ENCODE measurements at places on chromosomes 7 and 10.

DNA sequence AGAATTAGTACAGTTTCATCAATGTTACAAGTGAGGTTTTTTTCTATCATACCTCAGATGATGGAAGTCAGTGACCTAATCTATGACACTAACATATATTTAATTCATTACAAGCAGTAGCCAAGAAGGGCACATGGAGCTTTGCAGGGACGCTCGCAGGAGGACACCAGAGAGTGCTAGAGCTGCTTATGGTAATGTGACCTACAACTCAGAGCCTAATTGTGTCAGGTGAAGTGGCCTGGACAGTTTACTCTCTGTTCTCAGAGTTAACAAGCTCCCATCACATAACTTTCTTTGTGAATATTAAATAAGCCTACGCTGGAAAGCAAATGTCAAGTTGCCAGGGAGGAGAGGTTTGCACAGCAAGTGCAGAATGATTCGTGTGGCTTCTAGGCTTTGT, 11.6 kb upstream of the CNNM2 start:
- DNase-seq = no peak

GRCh38 chr10:59888781-59889435, 17.4 kb downstream of the CCDC6 start:
- DNase-seq = no peak

- DNase-seq = no peak
These were observed 20.9 kb upstream of the SMC3 start for GRCh38 chr10:110546499-110547110.

DNA sequence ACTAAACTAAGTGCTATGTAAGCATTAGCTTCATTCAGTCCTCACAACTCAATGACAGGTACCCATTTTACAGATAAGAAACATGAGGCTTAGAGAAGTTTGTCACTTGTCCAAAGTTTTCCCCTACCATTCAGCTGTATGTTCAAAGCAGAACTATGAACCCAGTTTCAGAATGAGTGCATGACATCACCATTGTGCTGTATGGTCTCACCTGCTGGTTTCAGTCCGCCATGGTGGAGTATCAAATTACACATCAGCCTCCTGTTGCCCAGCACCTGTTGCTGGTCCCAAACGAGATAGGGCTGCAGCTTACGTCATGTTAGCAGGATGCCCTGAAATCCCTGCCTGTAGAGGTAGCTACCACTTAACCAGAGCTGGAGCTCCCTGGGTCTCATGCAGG, 95.0 kb downstream of the DYNC1I1 start:
- no peak for DNase-seq

DNA sequence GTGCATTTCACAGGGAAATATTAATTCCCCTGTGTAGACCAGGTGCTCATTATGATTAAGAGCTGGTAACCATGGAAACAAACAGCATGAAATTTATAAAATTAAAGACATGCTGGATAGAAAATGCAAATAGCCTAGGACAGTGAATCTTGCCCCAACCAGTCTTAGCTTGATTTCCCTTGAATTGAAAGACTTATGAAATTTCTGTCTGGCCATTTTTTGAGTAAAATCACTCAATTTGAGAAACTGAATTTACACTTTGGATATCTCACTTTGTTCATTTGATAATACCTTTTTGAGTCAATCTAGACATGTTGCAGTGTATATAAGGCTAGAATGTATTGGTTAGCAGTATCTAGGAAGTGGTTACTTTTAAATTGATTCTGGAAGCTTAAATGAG, 4.4 kb upstream of the SMIM30 start:
- no peak for DNase-seq

DNA sequence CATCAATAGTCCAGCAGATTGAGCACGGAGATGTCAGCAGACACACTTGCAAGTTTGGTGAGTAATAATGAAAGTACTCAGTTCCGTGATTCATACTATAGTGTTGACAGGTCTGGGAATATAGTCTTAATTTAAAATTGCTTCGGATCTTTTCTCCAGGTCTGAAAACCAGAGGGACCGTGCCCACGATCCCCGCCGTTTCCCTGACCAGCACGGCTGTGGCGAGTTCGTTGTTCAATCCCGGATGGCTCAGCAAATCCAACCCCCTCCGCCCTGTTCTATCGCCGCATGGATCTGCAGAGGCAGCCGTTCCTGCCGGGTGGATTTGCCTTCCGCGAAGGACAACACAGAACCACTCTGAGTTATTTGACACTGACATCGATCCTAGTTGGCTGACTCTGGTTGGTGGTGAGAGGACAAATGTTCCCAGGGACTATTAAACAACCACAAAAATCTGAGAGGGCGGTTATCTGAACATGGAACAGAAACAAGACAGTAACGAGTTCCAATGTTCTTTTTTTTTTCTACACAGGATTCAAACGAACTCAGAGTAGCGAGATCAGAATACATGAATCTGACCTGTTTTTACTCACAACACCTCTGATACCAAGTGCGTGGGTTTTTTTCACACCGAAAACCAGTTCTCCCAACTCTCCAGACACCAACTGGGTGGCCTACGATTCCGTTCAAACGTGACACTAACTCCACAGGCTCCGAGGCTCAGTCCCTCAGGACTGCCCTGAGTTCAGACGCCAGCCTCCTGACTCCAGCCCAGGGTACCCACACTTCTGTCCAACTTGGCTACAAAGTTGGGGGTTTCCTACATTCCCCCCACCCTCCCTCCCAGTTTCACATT, 52.7 kb downstream of the RBM17 start:
- DNase-seq = no peak

DNA sequence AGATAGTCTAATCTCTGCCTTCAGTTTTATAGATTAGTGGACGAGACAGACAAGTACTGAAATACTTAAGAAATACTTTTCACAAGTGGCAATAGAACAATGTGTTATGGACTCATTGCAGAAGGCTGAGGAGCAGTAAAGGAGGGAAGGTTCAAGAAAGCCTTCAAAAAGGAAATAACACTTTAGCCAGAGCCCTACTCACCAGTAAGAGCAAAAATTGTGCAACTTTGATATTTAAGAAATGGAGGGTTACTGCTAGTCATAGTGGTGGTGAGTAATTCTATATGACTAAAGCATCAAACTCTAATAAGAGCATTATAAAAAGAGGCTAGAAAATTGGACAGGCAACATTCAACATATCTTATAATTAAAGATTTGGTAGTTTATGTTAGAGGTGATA, 28.8 kb downstream of the PTPN12 start:
- DNase-seq = no peak

DNA sequence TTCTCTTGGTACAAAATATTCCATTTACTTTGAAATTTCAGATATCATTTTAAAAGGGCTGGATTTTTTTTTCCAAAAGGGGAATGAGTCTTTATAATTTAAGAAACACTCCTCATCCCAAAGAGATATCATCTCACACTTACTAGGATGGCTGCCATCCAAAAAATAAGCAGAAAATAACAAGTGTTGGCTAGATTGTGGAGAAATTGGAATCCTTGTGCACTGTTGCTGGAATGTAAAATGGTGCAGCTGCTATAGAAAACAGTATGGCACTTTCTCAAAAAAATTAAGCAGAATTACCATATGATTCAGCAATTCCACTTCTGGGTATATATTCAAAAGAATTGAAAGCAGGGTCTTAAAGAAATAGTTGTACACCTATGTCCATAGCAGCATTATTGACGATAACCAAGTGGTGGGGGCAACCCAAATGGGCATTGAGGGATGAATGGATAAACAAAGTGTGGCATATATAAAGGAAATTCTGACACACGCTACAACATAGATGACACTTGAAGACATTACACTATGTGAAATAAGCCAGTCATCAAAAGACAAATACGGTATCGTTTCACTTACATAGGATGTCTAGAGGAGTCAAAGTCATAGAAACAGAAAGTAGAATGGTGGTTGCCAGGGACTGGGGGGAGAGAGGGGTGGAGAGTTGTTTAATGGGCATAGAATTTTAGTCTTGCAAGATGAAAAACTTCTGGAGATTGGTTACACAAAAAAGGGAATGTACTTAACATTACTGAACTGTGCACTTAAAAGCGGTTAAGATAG, 53.8 kb downstream of the LSM5 start:
- DNase-seq = no peak

GRCh38 chr7:148135116-148135515, 455.4 kb upstream of the C7orf33 start:
- DNase-seq = no peak

GRCh38 chr10:102227050-102227449, 951 bp downstream of the ELOVL3 start:
- no peak for DNase-seq

DNA sequence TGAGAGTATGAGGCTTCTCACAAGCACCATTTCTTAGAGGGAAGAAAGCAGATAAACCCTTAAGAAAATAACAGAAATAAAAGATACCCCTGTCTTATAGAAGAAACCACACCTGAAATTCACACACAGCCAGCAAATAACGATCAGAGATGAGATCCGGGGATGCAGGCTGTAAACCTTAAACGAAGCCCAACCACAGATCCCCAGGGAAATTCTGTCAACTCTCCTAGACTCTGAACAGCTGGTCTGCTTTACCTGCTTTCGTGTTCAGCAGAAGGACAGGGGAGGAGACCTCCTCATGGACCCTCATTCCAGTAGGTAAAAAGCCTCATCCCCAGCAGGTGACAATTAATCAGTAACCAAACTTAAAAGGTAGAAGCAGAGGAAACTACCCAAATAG, 45.0 kb downstream of the VOPP1 start:
- DNase-seq = no peak

DNA sequence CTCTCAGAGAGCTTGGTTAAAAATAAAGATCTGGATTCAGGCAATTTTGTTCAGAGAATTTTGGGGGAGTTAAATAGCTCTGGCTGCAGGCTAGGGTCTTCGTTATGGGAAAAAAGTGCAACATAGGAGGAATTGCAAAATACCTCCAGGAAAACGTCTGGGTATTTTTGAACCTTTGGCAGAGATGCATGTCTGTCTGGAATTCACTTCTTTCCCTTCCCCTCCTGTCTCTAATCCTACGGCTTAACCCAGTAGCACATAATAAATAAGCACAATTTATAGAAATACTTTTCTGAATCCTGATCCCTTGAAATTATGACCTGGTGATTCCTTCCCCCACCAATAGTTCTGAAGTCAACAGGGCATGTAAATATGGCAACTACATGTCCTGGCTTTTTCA, 19.3 kb upstream of the NUP205 start:
- no peak for DNase-seq

GRCh38 chr7:33961948-33962347, 56.6 kb downstream of the BMPER start:
- no peak for DNase-seq

GRCh38 chr10:131703941-131704340, 196.9 kb upstream of the PPP2R2D start:
- no peak for DNase-seq

- no peak for DNase-seq
These were observed 33.8 kb downstream of the GALNT17 start for GRCh38 chr7:71165708-71166107.

DNA sequence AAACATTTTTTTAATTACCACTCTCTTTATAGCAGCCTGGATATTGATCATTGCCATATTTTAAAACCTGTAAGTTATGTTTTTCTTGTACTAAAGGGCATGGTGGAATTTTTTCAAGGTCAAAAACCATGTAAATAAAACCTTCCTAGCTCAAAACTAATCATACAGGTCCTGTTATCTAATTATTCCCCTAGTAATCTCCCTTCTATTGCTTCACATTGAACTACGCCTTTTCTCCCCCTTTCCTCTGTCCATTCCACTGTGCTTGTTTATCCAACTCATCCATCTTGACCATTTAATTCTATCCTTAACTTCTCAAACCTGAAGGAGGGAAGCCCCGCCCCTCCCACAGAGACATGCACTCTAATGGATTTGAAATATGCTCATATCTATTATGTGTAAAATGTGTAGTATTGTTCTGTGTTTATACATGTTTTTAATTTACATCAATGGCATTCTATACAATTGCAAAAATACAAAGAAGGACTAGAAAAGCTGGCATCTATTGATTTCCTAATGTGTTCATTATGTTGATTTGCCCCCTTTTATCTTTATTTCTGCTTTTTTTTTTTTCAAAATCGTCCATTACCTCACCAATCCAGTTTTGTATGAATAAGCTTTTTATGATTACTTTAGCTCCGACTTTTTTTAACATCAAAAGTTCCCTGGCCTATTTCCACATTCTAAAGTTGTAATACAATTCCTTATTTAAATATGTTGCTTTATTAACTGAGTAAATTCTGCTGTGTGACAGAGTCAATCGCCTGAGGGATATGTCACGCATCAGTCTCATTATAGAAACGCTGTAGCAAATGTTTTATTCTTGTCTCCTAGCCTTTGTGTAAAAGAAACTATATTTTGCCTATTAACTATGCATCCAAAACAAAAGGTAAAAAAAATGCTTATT, 61.0 kb downstream of the MET start:
- no peak for DNase-seq
